Osteoblast (primary cell): ENCODE measurements at places on chromosomes 16 and 17. TPM values are rescaled to one million over a fixed set of nuclear protein-coding genes. Genes with fewer than 3 reads are reported as not detected.
A peak's percentile ranks its signal among the peaks of the same experiment; 100 is the strongest.

DNA sequence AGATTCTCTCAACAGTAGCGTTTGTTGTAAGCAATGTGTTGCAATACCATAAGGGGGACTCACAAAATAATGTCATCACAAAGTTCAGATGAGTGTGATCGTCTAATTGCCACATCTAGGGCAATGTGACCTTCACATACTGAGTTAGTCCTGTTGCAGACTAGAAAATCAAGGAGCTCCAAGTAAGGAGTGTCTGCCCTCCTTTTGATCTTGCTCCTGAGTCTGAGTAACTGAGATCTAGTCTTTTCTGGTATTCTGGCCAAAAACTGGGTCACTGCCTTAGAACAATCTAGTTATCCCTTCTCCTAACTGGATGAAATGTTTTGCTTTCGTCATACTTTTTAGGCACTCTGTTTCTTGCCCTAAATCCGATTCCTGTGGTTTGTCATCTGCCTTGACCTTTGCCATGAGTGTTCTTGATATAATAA lies 712.1 kb downstream of the CDH11 start:
- peak; percentile 35 for DNase-seq
- no peak overlapping the region for H3K27ac ChIP-seq
- no peaks in the 10 kb centered on the region for H3K36me3 ChIP-seq
- peaks cover 21% of the 10 kb centered on the region for H3K4me1 ChIP-seq
- H3K4me3 ChIP-seq = no peak overlapping the region

DNA sequence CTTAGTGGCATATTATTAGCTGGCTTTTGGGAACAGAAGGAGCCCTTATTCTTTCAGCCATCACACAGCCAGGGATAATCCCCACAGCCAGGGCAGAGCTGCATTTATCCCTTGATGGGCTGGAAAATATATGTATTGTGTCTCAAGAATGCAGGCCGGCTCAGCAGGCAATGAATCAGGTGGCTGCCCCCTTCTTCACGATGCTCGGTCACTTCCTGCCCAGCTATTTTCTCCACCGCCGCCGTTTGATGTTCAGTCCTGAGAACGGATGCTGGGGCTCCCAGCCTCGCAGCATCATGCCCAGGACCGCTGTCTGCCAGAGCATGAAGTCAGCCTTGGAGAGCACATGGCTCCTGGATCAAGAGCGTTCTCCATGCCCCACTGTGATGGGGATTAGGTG lies 4.3 kb upstream of the MYH3 start:
- H3K27ac ChIP-seq = no peak overlapping the region
- peak; percentile 14 for DNase-seq
- no peak overlapping the region for H3K4me3 ChIP-seq
- H3K36me3 ChIP-seq = no peaks in the 10 kb centered on the region
- H3K27me3 ChIP-seq = no peaks in the 10 kb centered on the region
- no peaks in the 10 kb centered on the region for H3K4me1 ChIP-seq

DNA sequence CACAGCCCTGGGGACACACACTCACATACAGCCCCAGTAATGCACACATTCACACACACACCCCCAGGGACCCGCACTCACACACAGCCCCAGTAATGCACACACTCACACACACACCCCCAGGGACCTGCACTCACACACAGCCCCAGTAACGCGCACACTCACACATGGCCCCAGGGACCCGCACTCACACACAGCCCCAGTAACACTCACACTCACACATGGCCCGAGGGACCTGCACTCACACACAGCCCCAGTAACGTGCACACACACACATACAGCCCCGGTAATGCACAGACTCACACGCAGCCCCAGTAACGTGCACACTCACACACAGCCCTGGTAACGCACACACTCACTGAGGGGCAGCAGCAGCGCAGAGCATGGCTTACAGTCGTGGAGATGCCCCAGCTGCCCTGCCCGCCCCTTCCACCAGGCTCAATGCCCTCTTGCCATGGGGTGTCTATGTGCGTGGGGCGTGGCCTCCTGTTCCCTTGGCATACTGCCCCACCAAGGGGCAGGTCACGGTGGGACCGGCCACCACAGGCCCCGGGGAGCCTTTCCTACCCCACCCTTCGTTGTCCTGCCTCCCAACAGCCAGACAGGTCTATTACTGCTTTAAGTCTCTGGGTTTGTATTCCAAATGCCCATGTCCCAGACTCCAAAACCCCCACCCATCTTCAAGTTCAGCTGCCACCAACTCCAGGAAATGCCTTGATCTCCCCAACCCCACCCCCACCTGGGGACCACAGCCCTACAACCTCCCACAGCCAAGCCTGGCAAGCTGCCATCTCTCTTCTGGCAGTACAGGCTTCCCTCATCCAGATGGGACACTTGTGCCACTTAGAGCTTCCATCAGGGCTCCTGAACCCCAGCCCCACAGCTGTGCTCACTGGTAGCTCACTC lies 2.7 kb downstream of the CCDC102A start:
- no peak overlapping the region for H3K4me3 ChIP-seq
- DNase-seq = peak; percentile 68
- no peak overlapping the region for H3K27ac ChIP-seq
- no peaks in the 10 kb centered on the region for H3K36me3 ChIP-seq
- peaks cover 22% of the 10 kb centered on the region for H3K4me1 ChIP-seq

HLF gene
- total RNA-seq = under 0.01 TPM in 2 replicates

ADGRG1 gene
- 0.29 and 0.72 TPM in 2 replicates for total RNA-seq

DNA sequence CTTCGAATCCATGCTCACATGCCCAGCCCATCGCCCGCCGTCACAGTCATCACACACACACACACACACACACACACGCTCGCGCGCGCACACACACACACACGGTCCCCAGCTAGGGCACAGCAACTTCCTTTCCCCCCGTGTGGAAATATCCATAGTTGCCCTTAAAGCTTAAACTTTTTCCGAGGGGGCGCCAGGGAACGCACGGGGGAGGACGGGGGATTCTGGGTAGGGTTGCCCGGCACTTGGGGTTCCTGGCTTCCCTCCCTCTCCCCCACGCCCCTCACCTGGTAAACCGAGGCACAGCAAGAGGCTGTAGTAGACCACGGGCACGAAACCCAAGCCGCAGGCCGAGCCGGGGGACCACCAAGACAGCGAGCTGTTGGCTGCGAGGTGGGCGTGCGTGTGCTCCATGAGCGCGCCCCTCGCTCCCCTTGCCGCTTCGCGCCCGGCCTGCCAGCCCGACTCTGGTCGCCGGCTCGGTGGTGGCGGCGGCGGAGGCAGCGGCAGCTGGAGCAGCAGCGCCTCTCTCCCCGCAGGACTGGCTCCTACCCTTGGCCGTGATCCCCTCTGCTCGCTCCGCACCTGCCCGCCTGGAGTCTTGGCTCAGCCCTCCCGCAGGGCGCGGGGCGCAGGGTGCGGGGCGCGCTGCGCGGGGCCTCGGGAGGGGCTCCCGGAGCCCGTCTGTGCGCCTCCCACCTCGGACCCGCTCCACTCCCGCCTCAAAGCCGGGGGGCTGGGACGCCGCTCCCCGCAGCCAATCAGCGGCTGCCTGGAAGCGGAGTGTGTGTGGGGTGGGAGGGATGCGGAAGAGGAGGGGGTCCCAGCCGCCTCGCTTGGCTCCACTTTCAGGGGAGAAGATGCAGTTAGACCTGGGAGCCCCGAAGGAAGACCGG lies at the start of gene GPR139:
Gene GPR139 (minus strand): TSS at position 688 of the 896 bp plus-strand sequence. CDS start 274 bp downstream, at position 414.
- H3K4me1 ChIP-seq = no peaks in the 10 kb centered on the region
- no peak for DNase-seq
- no peak within 1 kb of the TSS for H3K4me3 ChIP-seq
- H3K27ac ChIP-seq = no peak within 1 kb of the TSS
- no peaks in the 10 kb centered on the region for H3K36me3 ChIP-seq
- no peaks in the 10 kb centered on the region for H3K27me3 ChIP-seq

CD7 gene
- not detected in 2 replicates for total RNA-seq

TK1 gene
- 17.7 and 23.9 TPM in 2 replicates for total RNA-seq

- H3K4me1 ChIP-seq = no peaks in the 10 kb centered on the region
- peak; percentile 72 for DNase-seq
- H3K4me3 ChIP-seq = no peak overlapping the region
- no peak overlapping the region for H3K27ac ChIP-seq
These were observed 19.9 kb downstream of the TLE7 start for GRCh38 chr16:71421911-71422310.

SCGB1C2 gene
- total RNA-seq = not detected in 2 replicates

- H3K27me3 ChIP-seq = no peaks in the 10 kb centered on the region
- no peak overlapping the region for H3K4me3 ChIP-seq
- DNase-seq = peak; percentile 93
- H3K4me1 ChIP-seq = peaks cover 7% of the 10 kb centered on the region
- no peak overlapping the region for H3K27ac ChIP-seq
These were observed 1.7 kb downstream of the RPH3AL start for GRCh38 chr17:350706-351448.

DNA sequence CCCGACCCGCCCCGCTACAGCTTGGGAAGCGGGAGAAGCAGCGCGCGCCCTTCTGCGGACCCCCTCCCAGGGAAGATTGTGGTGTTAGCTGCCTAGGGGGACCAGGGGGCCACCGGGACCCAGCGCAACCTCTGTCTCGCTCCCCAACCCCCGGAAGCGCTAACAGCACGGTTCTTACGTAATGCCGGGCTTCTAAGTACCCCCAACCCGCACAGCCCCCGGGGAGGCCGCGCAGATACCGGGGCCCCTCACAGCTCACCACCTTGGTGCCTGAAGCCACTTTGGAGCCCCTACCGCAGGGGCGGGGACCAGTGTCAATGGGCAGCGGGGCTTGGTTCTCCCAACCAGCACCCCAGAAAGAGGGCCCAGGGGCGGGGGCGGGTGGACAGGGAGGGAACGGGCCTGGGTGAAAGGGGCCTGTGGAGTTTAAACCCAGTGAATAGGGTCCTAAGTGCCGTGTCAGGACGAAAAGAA lies 348 bp downstream of the MPP2 start:
- no peak for DNase-seq
- peaks cover 15% of the 10 kb centered on the region for H3K4me1 ChIP-seq
- peaks cover 41% of the 10 kb centered on the region for H3K27me3 ChIP-seq
- no peaks in the 10 kb centered on the region for H3K36me3 ChIP-seq
- H3K4me3 ChIP-seq = peak overlapping the region; percentile 76

DNA sequence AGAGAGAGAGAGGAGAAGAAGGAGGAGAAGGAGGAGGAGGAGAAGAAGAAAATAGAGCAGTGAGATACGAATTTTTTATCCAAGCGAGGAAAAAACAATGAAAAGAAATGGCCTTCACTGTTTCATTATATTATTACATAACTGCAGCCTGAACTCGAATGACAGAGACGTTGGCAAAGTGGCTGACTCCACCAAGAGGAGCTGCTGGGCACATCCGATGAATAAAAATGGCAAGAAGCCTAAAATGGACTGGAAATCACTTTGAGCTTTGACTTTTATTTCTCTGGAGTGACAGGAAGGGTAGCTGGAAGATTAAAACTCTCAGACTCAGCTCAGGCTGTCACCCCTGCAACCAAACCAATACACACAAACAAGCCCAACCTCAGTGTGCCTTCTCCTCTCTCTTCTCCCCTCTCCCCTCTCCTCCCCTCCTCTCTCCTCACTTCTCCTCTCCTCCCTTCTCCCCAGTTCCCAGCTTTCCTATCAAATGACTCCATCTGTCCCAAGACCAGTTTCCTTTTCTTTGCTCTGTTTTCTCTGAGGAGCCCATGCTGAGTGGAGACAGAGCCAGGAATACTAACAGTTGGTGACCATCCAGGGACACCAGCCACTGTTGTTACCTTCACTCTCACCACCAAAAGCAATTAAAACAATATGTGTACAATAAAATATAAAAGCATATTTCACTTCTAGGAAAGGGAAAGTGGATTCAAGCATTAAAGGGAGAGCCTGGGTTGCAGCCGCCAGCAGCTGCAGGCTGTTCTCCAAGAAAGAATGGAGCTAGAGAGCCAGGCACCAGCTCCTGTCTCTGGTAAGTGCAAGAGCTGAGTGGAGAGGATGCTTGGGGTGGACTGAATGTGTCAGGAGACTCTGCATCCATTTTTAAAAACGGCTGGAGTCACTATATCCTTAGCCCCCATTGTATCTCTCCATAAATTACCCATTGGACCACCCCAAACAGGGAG lies 51.2 kb downstream of the SOX9 start:
- H3K36me3 ChIP-seq = no peaks in the 10 kb centered on the region
- DNase-seq = no peak
- H3K4me1 ChIP-seq = no peaks in the 10 kb centered on the region
- H3K4me3 ChIP-seq = no peak overlapping the region
- H3K27ac ChIP-seq = no peak overlapping the region

CTRB1 gene
- not detected in 2 replicates for total RNA-seq

KRTAP1-5 gene
- 25.0 and 31.8 TPM in 2 replicates for total RNA-seq

DNA sequence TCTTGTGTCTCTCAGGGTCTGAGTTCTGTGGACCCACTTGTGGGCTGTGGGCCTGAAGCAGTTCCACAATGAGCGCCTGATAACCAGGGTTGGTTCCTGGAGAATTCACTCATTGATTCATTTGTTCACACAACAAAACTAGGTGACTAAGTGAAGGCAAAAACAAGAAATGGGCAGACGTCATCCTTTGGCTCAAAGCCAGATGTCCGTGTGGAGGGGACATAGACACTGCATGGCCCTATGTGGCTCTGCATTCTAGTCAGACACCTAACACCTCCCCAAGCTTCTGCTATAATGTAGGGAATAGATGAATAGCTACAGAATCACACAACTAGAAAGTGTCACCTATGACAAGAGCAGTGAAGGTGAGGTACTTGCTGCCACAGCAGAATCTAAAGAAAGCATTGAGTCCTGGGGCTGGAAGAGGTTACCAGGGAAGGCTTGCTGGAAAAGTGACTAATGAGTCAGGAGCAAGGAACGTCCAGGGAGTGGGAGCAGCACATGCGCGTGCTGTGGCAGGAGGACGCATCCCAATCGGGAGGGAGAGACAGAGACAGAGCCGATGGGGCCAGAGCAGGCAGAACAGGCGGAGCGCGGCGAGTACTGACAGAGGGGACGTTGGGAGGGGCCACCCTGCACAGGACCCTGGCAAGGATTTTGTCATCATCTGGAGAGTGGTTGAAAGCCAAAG lies 58.9 kb downstream of the CES1 start:
- no peaks in the 10 kb centered on the region for H3K36me3 ChIP-seq
- no peak overlapping the region for H3K27ac ChIP-seq
- H3K4me3 ChIP-seq = no peak overlapping the region
- peak; percentile 77 for DNase-seq
- H3K4me1 ChIP-seq = no peaks in the 10 kb centered on the region

WNT9B gene
- total RNA-seq = 0.36 TPM in 1 of 2 replicates, not detected in the other

TBC1D3B gene
- 0.36 and 0.88 TPM in 2 replicates for total RNA-seq

TMIGD1 gene
- total RNA-seq = not detected in 2 replicates

PITPNC1 gene
- 5.0 and 6.2 TPM in 2 replicates for total RNA-seq

CACNG1 gene
- not detected in 2 replicates for total RNA-seq

DNA sequence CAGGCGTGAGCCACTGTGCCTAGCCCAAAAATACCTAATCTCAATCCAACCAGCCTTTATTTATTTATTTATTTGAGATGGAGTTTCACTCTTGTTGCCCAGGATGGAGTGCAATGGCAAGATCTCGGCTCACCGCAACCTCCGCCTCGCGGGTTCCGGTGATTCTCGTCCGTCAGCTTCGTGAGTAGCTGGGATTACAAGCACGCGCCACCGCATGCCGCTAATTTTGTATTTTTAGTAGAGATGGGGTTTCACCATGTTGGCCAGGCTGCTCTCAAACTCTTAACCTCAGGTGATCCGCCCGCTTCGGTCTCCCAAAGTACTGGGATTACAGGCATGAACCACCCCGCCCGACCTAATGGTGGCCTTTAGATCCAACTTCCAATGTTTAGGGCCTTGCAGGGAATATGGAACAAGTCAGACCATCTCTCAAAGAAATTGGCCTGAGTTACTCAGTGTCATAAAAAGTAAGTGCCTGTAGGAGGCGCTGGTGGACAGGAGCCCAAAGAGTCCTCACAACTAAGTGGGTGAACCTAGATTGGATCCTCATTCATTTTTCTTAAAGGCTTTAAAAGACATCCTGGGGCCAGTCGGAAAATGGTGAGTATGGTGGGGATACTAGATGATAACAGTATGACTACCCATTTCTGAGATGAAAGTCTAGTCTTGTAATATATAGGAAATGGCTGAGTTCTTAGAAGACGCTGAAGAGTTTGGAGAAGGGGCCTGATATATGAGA lies 4.6 kb downstream of the ZSCAN10 start:
- H3K36me3 ChIP-seq = no peaks in the 10 kb centered on the region
- peaks cover 9% of the 10 kb centered on the region for H3K27me3 ChIP-seq
- peak; percentile 91 for DNase-seq
- no peak overlapping the region for H3K27ac ChIP-seq
